ENCODE measurements at places on chromosomes 2 and 18.

- no peak for DNase-seq
These were observed 650 bp upstream of the AFG3L2 start for GRCh38 chr18:12377556-12378197.

- DNase-seq, result no peak
These were observed 130.9 kb downstream of the EXOC6B start for GRCh38 chr2:72694715-72695496.

GRCh38 chr2:36569267-36569856, 28.6 kb downstream of the FEZ2 start:
- no peak for DNase-seq

- DNase-seq, result no peak
These were observed 1.4 kb upstream of the CD226 start for GRCh38 chr18:69948919-69949537.

DNA sequence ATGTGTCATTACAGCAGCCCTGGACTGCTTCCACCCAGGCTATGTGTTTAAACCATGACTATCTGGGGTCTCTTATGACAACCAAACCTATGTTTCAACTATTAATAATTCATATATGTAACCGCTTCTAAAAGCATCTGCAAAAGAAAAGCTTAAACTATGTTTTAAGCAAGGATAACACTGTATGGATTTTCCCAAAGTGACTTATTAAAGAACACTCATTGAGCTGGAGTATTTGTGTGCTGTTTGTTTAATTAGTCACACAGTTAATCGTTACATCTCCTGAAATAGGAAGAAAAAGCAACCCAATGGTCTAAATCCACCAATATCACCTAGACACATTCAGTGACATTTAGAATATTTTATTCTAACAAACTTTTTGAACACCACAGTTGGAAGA, 51.3 kb downstream of the TMEM163 start:
- no peak for DNase-seq

GRCh38 chr2:32384529-32384928, 27.7 kb downstream of the BIRC6 start:
- no peak for DNase-seq

- no peak for DNase-seq
These were observed 486.0 kb downstream of the ERBB4 start for GRCh38 chr2:212052412-212053159.

DNA sequence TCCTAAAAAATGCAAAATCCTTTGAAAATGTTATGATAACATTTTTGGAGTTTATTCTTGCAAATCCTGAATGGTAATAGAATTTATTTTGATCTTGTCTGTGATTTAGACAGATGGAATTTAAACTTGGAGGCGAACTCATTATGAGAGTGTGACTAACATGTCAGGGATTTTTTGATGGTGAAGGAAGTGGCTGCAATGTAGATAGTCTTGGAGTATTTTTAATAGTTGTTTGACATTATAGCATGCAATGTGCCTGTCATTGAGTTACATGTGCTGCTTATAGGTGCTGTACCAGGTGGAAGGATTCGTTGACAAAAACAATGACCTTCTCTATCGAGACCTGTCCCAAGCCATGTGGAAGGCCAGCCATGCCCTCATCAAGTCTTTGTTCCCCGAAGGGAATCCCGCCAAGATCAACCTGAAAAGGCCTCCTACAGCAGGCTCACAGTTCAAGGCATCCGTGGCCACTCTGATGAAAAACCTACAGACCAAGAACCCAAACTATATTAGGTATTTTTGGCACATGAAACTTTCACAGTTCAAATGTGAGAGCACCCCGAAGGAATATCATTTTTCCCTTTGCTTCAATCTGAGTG, 141.8 kb downstream of the MYO1B start:
- no peak for DNase-seq

GRCh38 chr2:85595301-85596025, at the start of gene RNF181:
TSS of gene RNF181 (plus strand) at chr2:85595745. CDS start at chr2:85595764, 19 bp downstream.
- DNase-seq, result peak; percentile 81

DNA sequence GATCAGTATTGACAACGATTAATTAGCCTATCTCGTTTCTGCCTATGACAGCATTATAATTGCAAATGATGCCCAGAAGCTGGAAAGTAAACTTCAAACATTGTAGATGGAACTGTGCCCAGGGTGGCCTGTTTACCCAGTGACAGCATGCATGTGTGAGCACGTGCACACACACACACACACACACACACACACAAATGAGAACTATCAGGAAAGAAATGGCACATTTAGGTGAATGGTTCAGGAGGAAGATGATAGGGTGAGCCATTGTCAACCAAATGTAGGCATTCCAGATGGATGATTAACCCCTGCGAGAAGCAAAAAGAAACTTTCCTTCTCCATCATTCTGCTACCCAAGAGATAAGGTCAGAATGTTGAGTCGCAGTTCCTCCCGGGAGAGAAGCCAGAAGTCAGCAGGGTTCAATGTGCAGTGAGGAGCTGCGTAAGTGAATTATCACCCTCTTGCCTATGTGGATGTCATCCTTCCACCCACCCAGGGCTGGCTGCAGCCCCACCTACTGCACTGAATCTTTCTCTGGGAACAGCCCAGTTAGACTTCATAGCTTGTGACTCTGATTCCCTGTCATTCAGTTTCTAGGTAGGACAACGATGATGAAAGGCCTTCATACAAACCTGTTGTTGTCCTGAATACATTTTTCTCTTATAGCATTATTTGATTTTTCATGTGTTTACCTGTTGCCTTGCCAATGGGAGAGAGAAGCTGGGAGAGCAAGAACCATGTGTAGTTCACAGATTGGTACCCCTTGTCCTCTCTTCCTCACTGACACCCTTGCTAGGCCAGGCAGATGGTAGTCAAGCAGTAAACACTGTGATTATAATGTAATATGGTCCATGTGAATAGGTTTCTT, 3.5 kb upstream of the APOB start:
- DNase-seq, result no peak

DNA sequence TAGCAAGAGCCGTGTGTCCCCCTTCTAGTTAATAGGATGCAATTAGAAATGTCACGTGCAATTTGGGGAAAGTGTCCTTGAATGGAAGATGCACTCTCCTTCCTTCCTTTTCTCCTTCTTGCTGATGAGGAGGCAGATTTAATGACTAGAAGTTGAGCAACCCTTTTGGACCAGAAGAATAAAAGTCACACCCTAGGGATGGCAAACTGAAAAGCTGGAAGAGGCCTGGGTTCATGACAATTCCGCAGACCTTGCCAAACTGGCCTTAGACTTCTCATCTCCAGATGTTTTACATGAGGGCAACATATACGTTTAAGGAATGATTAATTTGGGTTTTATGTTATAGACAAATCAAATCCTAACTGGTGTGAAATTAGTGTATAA, 38.6 kb upstream of the NCOA1 start:
- no peak for DNase-seq

DNA sequence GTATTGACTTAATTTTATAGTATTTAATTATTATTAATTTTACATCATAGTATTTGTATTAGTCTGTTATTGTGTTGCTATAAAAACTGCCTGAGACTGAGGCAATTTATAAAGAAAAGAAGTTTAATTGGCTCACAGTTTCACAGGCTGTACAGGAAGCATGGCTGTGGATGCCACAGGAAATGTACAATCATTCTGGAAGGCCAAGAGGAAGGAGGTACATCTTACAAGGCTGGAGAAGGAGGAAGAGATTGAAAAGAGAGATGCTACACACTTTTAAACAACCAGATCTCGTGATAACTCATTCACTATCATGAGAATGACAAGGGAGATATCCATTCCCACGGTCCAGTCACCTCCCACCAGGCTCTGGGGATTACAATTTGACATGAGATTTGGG, 2019.4 kb upstream of the PIK3C3 start:
- DNase-seq, result no peak

- DNase-seq, result no peak
These were observed 94.6 kb upstream of the SCG2 start for GRCh38 chr2:223696719-223697118.

DNA sequence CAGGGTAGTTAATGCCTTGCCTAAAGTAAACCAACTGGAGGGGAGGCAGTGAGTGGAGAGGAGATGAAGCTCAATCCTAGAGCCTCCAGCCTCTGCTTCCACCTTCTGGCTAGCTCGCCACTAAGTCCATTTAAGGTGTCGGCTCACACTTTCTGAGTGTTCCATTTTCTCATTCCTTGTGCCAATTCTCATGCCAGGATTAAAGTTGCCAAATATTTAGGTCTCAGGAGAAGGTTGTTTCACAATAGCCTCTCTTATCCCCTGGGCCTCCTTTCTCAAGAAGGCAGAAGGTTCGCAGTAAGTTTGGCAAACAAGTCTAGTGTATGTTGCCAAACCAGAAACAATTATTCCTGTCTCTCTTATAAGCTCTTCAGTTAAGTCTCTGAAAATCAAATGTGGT, 57.2 kb downstream of the TACR1 start:
- no peak for DNase-seq

- DNase-seq, result no peak
These were observed 25.7 kb downstream of the SRBD1 start for GRCh38 chr2:45585267-45585861.

- DNase-seq, result no peak
These were observed 471.2 kb upstream of the CHST9 start for GRCh38 chr18:27656167-27656778.
